Suppressor macrophage treated with lipopolysaccharide for 1 hour (primary cell): ENCODE measurements at places on chromosomes 1 and 21.
A peak's percentile ranks its signal among the peaks of the same experiment; 100 is the strongest.

GRCh38 chr21:43733060-43733459, 14.1 kb downstream of the PDXK start:
- no peak for DNase-seq

DNA sequence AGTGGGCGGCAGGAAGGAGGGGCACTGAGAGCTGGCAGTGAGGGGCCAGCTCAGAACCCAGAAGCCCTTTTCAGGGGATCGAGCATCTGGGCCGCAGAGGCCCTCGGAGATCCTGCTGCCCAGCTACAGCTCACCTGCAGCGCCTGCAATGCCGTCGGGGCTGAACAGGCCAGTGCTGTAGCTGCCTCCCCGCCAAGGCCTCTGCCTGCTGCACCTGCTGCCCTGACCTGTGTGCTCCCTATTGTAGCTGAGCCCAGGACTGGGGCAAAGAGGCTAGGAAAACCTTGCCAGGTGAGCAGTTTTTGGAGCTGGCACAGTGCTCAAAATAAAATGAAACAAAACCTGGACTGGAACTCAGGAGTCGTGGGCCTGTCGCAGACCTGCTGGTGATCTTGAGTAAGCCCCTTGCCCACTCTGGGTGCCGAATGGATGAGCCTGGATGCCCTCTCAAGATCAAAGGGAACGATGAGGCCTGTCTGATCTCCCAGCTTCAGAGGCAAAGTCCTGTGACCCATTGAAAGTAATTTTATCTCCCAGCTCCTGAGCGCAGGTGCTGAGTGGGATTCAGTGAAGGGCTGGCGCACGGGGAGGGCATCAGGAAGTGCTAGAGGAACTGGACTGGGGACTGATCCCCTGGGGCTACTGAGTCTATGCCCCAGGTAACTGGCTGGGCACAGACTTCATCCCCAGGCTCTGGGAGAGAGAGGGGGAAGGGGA, 154.6 kb downstream of the FOXD2 start:
- no peak for DNase-seq

DNA sequence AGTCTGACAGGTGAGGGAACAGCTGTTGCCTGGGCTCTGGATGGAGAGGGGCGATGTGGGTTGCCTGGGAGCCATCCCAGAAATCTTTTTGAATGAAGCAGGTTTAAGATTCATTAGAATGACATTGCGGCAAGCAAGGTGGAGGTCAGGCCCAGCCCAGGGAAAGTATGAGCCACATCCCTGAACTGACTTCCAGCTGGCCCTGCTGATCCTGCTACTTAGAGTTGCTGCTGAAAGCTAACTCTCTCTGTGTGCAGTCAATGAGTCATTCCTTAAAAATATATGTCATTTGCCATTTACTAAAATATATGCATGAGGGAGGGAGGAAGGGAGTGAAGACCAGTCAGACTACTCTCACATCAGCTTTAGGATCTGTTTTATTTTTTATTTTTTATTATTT, 54.3 kb upstream of the RAB3GAP2 start:
- no peak for DNase-seq

DNA sequence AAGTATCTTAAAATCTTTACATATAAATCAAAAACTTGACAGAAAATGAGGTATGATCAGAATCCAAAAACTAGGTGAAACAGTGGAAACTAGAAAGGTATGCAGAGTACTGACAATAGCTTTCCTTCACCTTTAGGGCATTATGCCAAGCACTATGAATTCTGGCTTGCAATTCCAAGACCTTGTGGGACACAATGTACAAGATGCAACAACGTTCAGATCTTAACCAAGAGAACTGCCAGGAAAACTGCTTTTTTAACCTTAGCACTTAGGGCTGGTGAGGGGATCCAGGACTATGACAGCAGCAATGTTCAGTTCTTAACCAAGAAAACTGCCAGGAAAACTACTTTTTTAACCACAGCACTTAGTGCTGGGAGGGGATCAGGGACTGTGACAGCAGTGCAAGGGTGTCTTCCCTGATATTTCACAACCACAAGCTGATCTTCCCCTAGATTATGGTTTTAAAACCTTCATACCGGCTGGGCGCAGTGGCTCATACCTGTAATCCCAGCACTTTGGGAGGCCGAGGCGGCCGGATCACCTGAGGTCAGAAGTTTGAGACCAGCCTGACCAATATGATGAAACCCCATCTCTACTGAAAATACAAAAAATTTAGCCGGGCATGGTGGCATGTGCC, 22.3 kb downstream of the FOXJ3 start:
- no peak for DNase-seq

GRCh38 chr1:222547944-222548671, at the start of gene HHIPL2:
Gene HHIPL2 (minus strand): TSS chr1:222548104. CDS start chr1:222548044, 60 bp downstream.
- DNase-seq: no peak

DNA sequence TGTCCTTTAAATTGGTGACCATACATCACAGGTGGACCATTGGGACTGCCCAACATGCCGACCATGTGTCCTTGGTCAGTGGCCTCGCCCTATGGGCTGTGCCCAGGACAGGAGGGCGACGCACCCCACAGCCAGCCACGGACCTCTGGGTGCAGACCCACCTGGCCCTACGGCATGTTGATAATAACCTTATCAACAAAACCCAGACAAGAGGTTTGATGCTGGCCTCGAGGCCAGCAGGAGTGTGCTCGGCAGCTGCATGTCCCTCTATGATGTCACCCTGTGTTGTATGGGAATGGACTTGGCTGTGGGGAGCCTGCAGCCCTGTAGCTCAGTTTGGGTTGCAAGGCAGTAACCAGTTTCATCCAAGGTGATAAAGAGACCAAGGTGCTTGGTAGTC, 32.1 kb downstream of the SLC37A1 start:
- DNase-seq: no peak

- no peak for DNase-seq
Measured at GRCh38 chr21:43910460-43910859, 45.4 kb downstream of the AGPAT3 start.

DNA sequence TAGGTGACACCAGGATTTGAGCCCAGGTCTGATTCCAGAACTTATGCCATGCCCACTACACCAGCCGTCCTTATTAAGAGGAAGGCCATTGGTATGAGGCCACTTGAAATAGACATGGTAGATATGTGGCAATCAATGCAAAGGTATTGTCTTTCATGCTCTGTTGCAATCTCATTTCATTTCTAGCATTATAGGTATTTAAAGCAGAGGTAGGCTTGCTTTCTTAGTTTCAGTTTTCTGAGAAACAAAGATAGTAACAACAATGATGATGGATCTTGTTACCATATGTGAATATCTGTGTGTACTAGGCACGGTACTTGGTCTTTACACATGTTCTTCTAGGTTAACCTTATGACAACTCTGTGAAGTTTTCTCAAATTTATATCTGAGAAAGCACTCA, 113.1 kb downstream of the FGGY start:
- DNase-seq: no peak

GRCh38 chr21:25501996-25502665, 105.2 kb downstream of the MRPL39 start:
- DNase-seq: peak; percentile 96

GRCh38 chr1:223752721-223753515, 40.6 kb downstream of the CAPN2 start:
- no peak for DNase-seq

DNA sequence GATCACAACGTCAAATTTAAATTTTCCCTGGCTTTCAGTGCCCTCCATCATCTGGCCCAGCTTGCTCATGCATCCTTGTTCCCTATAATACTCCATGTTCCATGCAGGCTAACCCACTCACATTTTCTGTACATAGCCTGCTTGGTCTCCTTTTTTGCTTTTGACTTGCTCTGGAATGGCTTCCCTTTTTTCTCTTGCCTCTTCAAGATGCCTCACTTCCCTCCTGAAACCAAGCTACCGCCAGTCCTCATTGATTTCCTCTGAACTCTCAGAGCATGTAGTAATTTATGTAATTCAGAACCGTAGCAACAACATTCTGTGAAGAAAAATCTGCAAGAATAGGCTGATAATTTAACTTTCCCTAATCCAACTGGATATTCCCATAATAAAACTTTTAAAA, 10.3 kb downstream of the CAP1 start:
- peak; percentile 66 for DNase-seq

DNA sequence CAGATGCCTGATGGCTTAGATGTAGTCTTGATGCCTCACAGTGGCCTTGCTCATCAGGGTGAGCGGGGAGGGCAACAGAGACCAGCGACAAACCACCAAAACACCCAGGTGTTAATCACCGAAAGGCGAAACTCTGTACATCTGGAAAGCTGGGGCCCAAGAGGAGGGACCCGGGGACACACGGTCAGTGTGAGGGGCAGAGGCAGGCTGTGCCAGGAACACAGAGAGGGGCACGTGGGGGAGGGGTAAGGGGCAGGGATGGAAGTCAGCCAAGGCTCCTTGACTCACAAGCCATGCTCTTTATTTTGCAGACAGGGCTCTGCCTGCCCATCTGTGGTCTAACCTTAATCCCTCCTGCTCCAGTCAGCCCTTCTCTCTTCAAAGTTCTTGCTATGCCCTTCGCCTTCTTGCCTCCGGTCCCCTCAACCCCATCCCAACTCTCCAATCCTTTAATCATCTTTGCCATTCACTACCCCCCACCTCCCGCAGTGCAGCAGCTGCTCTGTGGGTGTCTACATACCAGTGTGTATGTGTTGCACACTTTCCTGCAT, 4.3 kb downstream of the MEF2D start:
- DNase-seq: no peak

- peak; percentile 82 for DNase-seq
Measured at GRCh38 chr1:20521960-20522861, 14.3 kb upstream of the MUL1 start.

DNA sequence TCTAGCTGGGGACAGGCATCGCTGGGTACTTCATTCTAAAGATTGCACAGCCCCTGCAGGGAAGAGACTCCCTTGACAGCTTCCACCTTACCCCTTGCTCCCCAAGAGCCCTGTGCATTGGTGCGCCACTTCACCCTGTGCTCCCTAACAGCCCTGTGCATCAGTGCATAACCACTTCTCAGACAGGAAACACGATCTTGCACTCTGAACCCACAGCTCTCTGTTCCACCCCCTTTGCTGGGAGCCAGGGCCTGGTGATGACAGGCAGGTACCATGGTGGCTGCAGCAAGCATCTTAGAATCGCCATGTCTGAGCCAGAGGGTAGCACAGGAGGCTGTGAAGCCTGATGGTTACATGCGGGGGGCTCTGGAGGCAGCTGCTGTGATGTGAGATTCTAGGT, 5.0 kb downstream of the ALPL start:
- no peak for DNase-seq

DNA sequence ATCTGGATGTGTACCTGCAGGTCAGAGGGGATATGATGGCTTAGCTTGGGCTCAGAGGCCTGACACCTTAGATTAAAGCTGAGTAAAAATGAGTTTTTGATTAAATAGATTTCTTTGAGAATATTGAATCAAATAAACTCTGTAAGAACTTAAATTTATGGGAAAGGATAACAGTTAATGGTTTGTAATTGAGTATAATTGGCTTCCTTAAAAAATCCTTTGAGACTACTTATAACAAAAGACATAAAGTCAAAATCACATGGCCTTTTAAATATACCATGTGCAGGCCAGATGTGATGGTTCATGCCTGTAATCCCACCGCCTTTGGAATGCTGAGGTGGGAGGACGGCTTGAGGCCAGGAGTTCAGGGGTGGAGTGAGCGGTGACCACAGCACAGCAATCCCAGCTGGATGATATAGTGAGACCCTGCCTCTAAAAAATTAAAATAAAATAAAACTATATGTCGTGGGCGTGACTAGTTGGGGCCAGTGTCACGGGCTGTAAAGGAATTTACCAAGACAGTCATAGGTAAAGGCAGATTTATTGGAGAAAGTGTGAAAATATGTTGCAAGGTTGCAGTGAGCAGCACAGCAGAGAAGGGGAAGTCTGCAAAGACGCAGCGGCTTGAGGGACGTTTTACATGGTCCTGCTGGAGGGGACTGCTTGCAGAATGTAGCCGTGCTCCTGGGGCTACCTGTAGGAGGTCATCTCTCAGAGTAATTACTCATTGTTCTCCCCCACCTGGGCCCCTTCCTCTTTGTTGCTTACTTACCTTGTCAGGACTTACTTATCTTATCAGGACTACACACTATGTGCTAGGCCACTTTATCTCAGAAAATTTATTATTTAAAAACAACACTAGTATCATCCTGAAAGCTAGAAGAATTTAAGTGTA, 122.3 kb downstream of the ZMYM4 start:
- no peak for DNase-seq

GRCh38 chr1:216562383-216562782, 139.1 kb upstream of the USH2A start:
- no peak for DNase-seq
